ENCODE measurements at places on chromosomes 3 and 15. TPM values are rescaled to one million over a fixed set of nuclear protein-coding genes. Genes with fewer than 3 reads are reported as not detected.

DNA sequence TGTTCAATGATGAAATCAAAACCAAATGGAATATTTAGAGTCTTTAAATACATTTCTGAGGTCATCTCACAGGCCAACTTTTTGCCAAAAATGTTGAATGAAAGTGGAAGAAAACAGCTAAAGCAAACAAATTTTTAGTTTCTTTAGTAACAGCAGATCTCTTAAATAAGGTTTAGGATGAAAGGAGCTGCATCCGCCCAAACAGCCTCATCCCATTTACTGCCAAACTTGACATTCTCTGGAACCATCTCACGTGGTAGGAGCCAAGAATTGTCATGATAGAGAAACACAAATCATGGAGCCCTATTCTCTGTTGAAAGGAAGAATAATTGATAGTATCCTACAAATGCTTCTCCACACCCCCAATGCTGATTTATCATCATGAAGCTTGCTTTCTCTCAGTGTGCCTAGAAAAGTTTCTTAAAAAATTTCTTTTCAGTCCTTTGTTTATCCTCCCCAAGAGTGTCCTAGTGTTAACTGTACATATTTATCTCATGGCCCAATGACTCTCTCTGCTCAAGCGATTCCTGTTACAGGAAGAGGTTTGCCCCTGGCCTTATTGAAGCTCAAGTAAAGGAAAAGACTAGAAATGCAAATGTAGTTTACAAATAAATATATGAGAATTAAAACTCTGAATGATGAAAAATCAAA is 23.4 kb downstream of the SLC9A9 start:
- no peak for ATAC-seq

DNA sequence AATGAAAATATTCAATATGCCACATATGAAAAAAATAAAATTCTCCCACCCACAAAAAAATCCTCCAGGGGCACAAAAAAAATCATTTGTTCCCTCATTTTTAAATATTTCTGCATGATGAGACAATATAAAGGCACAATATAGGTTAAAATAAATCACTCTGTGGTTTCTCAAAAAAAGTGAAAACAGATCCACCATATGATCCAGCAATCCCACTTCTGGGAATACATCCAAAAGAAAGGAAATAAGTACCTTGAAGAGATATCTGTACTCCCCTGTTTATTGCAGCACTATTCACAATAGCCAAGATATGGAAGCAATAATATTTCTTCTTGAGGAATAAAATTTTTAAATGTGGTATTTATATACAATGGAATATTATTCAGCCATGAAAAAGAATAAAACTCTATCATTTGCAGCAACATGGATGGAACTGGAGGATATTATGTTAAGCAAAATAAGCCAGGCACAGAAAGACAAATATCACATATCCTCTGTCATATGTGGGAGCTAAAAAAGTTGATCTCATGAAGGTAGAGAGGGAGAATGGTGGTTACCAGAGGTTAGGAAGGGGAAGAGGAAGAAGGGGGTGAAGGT is 1.5 kb downstream of the ATP8B4 start:
- no peak for ATAC-seq

GRCh38 chr15:56963710-56964109 is 45.3 kb downstream of the TCF12 start:
- ATAC-seq, result no peak

DNA sequence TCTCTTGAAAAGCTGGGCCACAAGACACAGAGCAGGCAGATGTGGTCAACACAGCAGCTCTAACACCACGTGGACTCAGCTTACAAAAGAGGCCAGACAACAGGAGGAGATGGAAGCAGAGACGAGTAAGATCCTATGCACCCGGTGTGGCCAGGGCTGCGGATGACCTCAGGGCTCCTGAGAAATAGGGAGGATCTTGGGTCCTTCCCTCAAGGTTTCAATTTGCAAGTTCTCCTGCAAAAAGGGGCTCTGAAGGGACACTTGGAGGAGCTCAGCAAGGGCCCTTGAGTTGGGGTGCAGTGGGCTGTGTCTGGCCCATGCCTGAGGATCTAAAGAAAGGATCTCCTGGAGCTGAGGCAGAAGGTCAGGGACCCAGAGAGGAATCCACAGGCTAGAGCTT is 249.5 kb upstream of the IGF1R start:
- ATAC-seq, result no peak

- ATAC-seq, result peak; percentile 30
Observed at GRCh38 chr15:96327155-96327741, 3.3 kb upstream of the NR2F2 start.

- no peak for ATAC-seq
Observed at GRCh38 chr3:143060906-143061305, 58.7 kb upstream of the CHST2 start.

GRCh38 chr15:60399931-60400330 is 2.1 kb upstream of the ANXA2 start:
- ATAC-seq, result no peak

DNA sequence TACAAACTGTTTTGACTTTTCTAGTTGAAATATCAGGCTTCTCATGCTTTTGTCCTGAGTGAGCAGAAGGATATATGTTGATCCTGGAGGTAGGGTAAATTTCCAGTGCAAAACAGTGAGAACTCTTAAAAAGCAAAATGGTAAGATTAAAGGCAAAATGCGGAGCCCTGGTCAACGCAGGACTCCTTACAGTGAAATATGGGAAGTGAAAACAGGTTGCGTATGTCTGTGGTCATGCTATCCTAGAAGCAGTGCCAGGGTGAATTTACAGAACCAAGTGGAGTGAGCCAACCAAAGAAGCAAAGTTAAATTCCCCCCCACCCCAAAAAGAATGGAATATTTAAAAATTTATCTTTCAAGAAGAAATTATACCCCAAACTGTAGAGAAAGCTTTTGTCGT is 256.4 kb downstream of the NR2F2 start:
- no peak for ATAC-seq

GRCh38 chr3:73498764-73499622 is 125.7 kb downstream of the PDZRN3 start:
- ATAC-seq, result no peak

RAP2B gene
- 13.4 TPM for total RNA-seq

ASB14 gene
- not detected for total RNA-seq

SPTSSB gene
- total RNA-seq, result 0.74 TPM

IMPG2 gene
- total RNA-seq, result 0.81 TPM

EFHB gene
- total RNA-seq, result not detected

ARPC4 gene
- total RNA-seq, result 203 TPM

CMTM8 gene
- 1.7 TPM for total RNA-seq

FAM98B gene
- 10.6 TPM for total RNA-seq
